Stimulated activated CD8-positive, alpha-beta memory T cell treated with anti-CD3 and anti-CD28 coated beads, Interleukin-4, amount 100 ng/mL, for 24 hours (primary cell): ENCODE measurements at places on chromosomes 3 and 15.

- DNase-seq: no peak
Observed at GRCh38 chr15:95249524-95249923, 1018.2 kb downstream of the MCTP2 start.

DNA sequence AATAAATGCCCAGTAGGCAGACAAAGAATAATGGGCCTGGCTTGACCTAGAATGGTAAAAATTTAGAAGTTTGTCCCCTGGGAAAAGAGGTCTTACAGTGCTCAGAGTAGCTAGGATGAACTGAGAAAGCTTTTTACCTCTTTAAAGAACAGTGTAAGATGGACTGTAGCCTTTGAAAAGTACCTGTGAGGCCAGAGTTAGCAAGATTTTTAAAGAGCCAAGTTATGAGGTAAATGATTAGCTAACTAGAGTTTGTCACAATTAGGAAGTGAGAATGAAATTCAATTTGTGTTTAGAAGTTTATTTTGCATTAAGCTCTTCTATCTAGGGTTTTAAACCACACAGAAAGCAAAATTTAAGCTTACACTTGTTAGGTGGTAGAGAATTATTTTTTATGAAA is 480.9 kb downstream of the ZIC1 start:
- DNase-seq: no peak

DNA sequence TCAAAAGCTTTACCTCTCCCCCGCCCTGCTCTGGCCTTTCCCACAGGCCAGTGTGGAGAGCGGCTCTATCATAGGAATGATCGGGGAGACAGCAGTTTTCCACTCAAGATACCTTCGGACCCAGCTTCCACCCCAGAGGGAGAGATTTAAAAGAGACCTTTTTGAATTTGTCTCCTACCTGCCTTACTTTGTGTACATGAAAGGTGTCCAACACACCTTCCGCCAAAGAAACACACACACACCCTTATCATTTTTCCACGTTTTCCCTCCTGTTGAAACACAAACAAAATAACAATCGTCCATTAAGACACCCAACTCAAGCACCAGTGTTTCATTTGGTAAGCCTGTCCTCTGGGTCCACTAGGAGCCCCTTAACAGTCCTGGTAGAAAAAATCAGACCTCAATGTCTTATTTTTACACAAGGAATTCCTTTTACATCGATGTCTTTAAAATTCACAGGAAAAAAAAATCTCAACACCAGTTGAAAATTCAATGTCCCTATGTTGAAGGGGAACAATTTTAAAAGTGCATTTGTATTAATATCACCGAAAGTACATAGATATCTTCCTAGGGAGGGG is 4.0 kb downstream of the HES1 start:
- DNase-seq: no peak

GRCh38 chr3:41997702-41998550 is 36.0 kb upstream of the ULK4 start:
- DNase-seq: no peak

DNA sequence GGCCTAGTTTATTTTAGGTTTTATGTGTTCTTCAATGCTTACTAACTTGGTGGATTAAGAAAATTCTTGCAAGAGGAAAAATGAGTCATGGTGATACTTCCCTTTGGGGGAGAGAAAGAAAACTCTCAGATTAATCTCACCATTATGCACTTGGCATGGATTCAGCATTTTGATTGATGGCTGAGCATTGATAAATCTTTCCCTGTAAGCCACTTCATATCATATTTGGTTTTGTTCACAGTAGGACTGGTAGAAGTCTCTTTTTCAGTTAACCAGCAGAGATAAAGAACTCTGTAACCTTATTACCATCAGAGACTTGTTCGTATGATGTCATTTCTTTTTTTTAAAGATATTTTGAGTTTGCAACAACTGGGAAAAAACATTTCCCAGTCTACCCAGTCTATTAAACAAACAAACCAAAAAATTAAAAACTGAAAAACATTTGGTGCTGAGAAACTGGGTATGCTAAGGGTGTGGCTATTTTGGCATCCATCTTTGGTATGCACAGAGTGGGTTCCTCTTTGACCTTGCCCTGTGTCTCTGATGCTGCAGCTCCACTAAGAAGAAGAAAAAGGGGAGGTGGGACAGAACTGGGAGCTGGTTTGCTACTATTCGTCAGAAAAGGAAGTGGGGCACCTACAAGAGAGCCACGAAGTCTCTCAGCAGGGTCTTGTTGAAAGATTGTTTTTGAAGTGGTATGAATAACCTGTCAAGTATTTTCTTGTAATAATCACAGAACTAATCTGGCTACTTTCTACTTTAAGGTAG is 17.2 kb downstream of the TMOD3 start:
- no peak for DNase-seq

- no peak for DNase-seq
Observed at GRCh38 chr3:186427627-186428281, 65.7 kb upstream of the DGKG start.

GRCh38 chr15:42165106-42165505 is 8.7 kb upstream of the PLA2G4F start:
- DNase-seq: no peak

DNA sequence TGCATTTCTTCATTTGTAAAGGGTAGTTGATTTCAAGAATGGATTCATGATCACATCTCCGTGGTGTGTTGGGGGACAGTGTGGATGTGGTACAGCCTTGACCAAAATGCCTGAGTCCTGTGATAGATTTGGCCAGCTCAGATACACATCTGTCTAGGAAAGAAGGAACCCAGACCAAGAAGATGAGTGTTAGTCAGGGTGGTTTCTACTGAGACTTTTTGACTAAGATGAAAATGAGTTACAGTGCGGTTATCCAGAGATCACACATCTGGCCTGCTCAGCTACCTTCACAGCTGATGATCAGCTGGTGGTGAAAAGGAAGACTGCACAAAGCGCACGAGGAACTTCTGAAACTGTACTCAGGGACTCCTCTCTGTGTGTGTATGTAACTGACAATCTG is 68.0 kb downstream of the FNDC3B start:
- DNase-seq: peak; percentile 30

- no peak for DNase-seq
Observed at GRCh38 chr15:29259233-29259632, 10.4 kb downstream of the NSMCE3 start.
